ENCODE measurements at places on chromosomes 7 and 10. TPM values are rescaled to one million over a fixed set of nuclear protein-coding genes. Genes with fewer than 3 reads are reported as not detected.

DYNC1I1 gene
- total RNA-seq = 39.0 TPM

CALY gene
- total RNA-seq = not detected

PTPN20 gene
- total RNA-seq = 15.7 TPM

SPDYE2 gene
- total RNA-seq = not detected

All from left ventricle myocardium superior (tissue), 1 donor.